SJSA1 (cell line): ENCODE measurements at places on chromosomes 2 and 18.

DNA sequence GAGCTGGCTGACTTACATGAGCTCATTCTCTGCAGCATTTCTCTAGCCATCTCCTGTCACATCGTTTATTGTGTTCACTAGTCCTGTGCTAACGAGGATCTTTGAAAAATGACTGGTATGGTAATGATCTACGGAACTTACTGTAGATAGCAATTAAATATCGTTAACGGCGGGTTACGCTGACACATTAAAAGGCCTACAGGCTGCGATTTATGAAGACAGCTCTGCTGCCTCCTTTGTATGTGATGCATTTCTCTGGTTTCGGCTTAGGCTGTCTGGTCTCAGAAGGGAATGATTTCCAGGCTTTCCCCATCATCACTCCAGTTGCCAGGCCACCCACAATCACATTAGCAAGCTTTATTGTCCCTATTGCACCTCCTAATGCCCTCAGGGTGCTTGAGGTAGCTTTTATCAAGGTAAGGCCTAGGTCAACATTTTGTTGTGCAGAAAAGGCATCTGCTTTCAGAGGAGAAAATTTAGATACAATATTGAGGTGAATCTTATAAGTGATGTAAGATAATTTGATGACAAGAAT is 284.4 kb downstream of the SOX11 start:
- no peak for DNase-seq

DNA sequence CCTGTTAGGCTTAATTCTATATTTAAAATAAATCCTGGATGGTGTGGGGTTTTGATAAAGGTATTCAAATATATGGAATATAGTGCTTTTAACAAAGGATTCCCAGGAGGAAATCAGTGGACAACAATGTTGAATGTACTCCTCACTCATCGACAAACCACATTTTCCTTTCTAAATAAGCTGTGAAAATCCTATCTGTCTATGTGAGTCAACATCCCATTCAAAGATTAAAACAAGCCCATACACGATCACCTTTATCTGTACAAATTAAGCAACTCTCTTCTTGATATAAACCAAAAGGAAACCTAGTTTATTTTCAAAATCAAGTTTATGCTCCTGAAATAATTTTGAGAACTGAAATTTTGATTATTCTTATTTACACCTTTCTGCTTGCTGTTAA is 153.4 kb downstream of the ERBB4 start:
- no peak for DNase-seq

DNA sequence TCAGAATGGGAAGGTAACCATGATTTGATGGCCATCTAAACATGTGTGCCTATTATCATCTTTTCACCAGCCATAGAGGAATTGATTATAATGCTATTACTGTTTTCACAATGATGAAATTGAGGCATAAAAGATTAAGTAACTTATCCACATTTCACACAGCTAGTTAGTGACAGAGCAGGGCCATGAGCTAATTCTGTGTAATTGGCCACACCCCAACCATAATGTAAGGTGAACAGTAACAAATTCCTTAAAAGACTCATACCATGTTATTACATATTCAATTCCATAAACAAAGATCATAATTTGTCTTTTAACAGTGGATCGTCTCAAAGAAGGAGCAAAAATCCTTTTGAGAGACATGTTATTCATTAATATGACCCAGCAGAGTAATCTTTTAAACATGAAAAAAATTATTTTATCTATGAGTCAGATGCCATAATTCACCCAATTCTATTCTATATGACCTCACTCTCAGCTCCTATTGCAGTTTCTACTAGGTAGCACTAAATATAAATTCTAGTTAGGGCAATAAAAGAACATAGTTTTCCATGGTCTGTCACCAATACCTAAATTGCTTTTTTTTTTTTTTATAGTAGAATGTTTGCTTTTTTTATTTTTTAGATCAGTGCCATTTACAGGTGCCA is 475.8 kb upstream of the SLC39A10 start:
- no peak for DNase-seq

- DNase-seq: no peak
Measured at GRCh38 chr2:73975731-73976130, 9.0 kb upstream of the TET3 start.

DNA sequence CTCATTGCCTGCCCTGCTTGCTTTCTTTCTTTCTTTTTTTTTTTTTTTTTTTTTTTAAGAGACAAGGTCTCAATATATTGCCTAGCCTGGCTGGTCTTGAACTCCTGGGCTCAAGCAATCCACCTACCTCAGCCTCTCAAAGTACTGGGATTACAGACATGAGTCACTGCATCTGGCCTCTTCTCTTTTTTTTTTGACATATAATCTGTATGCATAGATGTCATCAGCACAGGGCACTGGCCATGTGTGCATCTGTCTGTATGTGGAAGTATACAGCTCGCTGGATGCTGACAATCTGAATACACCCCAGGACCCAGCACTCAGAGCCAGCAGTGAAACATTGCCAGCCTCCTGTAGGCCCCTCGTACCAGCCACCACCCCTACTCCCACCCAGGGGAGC is 49.5 kb downstream of the TFCP2L1 start:
- DNase-seq: no peak

GRCh38 chr2:1806254-1806653 is 61.9 kb upstream of the PXDN start:
- DNase-seq: no peak

DNA sequence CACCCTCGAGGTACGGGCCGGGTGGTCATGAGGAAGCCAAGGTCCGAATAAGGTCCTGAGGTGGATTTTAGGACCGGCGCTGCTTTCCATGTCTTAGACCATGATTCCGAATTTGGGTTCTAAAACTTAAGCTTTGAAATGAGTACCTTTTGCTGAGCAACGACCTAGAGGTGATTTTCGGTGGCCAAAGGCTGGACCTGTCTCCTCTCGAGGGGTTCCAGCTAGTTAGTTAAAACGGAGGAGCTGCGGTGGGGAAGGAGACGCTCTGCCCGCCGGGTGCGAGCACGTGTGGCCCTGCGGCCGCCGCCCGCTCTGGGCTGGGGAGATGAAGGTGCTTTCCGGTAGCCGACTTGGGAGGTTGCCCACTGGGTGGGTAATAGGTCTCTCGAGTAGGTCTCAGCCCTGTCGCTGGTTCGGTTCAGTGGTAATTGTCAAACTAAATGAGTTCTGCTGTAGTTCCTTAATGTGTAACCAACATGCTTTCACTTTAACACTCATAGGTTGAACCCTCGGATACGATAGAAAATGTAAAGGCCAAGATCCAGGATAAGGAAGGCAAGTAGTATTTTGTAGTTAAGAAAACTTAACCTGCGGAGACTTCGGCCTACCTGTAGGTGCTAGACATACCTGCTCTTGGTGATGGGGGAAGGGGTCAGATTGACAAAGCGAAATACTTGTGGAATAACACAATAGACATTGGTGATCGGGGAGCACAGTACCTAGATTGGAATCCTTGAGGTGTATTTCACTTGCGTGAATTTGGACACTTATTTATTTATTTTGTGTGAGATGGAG is 572 bp downstream of the RPS27A start:
- no peak for DNase-seq

- DNase-seq: no peak
Measured at GRCh38 chr2:85429924-85430289, 11.4 kb downstream of the SH2D6 start.

DNA sequence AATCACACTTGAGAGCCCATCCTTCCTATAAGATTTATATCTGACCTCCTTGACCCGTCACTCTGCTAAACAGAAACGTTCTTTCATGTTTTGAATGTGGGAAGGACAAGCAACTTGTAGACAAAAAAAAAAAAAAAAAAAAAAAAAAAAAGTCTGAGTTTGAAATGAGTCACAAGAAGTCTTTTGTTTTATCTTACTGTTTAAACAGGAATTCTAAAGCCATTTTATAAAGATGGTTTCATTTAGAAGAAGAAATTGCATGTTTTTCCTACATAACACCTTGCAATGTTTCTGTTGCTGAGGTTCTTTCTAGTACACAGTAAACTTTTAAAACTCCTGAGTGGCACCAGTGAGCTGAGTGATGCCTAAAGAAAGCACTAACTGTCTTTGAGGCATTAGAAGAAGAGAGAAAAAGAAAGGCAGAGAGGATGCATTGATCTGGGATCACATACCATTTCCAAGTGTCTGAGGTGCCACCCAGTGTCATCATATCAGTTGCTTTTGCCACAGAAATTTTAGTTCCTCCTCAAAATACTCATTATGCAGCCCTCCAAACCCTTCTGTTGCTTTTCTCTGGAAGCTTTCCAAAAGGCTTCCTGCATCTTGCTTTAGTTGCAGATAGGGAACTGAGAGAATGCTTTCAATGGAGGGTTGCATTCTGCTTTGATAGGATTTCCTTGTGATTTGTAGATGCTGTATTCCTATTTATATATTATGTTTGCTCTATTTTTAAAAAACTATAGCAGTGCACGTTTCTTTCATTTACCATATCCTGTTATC is 69.1 kb downstream of the ACVR2A start:
- peak; percentile 11 for DNase-seq
